ENCODE measurements at places on chromosomes 13 and 19.

- DNase-seq: peak; percentile 12
Observed at GRCh38 chr13:34224877-34225276, 406.9 kb downstream of the RFC3 start.

DNA sequence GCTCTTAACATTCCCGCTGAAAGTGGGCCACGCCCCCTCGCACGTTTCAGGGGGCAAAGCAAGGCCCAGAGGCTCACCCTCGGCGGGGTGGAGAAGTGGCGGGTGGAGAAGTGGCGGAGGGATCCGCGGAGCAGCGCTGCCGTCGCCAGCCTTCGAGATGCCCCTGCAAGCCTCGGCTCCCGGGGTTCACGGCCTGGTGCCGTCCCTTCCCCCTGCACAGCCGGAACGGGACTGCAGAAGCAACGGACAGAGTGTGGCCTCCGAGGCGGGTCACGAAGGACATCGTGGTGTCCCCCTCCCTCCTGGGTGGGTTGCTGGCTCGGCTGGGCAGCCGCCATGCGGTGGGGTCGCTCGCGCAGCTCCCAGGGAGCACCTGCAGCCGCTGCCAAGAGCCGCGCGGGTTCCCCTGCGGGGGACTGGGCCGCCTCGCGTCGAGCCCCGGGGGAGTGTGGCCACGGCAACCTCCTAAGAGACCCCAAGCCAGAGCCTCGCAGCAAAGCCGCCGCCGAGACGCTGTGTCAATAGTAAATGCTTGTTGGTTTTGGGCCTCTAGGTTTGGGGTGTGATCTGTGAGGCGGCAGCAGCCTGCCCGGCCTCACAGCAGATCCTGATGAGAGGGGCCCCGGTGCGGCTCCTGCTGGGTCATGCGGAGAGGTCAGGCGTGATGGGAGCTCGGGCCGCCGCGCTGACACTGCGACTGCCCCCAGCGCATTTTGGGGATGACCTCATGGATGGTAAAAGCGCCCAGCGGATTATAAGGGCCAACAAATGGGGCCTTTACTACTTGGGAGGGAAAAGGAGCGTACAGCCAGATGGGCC, 5.5 kb downstream of the TPGS1 start:
- DNase-seq: no peak

- DNase-seq: no peak
Observed at GRCh38 chr19:33208371-33208895, 14.3 kb downstream of the LRP3 start.

DNA sequence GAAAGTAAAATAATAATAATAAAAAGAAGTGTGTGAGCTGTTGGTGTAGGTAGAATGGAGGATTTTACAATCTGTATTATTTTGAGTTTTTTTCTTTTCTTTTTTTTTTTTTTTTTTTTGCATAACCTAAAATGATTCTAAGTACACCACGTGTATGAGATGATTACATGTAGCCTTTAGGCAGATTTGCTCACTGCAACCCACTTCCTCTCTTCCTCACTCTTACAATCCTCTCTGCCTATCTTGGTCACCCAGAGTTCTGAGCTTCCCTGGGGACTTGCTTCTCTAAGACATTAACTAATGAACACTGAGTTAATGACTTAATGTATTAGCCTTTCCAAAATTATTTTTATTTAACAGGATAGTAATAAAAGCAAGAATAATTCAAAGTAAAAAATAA, 1169.6 kb downstream of the EFNB2 start:
- no peak for DNase-seq

- peak; percentile 57 for DNase-seq
Observed at GRCh38 chr13:107025991-107026390, 458.1 kb upstream of the ARGLU1 start.

DNA sequence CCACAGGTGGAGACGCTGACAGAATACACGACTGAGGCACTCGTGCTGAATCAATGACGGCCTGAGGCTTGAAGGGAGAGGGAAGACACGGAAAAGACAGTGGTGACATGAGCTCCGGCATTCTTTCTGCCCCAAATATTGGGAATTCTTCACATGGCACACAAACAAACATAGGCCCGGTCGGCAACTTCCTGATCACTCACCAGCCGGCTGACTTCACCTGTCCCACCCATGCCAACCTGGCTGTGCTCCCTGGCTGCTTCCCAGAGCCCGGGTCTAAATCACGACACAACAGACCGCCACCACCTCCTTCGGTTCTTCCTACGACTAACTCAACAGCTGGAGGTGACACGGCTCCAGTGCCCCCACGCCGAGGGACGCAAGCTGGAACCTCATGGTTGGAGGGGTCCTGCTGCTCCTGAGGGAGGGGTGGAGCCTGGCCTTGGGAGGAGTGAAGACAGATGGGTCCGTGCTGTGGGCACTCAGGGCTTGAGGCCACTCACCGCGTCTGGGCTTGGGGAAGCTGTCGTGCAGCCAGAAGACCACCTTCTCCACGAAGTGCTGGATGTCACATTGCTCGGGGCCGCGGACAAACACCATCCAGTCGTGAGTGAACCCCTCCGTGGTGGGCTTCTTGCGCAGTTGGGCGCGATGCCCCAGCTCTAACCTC, 9.6 kb downstream of the MLLT1 start:
- DNase-seq: no peak

- DNase-seq: no peak
Observed at GRCh38 chr19:34560229-34560628, 78.7 kb downstream of the WTIP start.
